Stimulated activated CD4-positive, alpha-beta T cell treated with anti-CD3 and anti-CD28 coated beads, Interleukin-4, amount 100 ng/mL, for 1 hour (primary cell): ENCODE measurements at places on chromosomes 7 and 10.

DNA sequence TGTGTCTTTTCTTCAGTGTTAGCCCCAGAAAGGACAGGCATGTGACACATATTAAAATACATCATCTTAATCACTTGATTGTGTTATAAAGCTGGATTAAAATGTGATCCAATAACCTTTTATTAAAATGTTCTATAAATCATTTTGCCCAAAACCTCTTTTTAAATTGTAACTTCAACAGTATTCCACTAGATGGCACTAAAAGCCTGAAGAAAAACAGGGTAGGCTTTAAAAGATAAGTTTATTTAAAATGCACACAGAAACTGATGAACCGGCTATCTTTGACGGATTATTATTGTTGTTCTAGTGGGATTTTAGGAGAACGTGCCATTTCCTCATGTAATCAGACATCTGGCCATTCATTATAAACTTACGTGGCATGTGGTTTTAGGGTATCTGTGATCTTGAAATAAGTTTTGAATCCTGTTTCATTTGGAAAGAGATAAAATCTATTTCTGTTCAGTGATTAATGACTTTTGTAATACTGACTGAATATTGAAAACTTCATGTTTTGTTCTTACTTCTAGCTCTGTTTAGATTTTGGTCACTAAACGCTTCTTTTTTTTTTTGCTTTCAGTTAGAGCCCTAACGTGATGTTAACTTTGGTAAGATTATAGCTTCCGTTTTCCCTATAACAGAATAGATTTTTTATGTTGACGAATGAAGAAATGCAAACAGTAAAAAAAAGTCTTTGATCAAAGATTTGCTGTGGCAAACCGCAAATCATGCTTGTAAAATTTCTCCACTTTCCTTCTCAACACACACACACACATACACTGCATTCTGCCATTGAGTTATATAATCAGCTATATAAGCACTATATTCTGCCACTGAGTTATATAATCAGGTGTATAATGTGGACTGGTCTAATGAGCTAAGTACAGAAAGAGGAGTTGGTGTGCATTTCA lies 13.6 kb downstream of the VPS50 start:
- DNase-seq = no peak

GRCh38 chr10:60937022-60937421 lies 7.0 kb downstream of the RHOBTB1 start:
- DNase-seq = no peak

DNA sequence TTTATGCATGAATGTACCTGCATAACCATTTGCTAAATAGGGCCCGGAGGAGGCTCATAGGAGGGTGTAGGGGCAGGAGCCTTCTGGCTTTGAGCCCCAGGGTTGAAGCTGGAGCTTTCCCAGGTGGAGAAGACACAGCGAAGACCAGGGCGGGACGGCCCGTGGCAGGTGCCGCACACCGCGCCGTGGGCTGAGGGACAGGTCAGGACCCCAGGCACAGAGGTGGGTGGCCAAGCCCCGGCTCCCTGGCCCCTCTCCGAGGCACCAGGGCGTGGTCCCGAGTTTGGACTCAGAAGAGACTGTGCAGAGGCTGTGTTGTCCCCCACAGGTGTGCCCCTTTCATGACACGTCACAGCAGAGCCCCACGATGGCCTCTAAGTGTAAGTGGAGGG lies 56.5 kb downstream of the PWWP2B start:
- no peak for DNase-seq

GRCh38 chr7:6111041-6111440 lies 79.9 kb downstream of the ANKRD61 start:
- DNase-seq = no peak

DNA sequence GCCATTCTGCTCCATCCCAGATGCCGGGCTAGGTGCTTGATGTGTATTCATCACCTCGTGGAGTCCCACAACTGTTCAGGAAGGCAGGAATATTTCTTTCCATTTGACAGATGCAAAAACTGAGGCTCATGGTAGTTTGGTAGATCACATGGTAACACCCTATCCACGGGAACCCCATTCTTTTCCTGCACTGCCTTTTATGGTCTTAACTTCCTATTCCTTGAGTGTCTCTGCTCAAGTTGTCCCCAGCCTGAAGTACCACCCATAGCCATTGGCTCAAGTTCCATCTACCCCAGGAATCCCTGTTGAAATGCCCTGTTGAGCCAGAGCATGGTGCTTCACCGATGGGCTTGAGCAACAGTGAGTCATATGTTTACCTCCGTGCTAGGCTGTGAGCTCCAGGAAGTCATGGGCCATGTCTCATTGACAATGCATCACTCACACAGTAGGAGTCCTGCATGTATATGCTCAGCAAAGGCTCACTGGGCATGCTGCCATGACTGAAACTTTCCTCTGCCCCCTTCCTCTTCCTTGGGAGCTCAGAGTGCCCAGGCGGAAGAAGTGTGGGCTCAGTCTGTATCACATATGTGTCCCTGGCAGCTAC lies 71.7 kb upstream of the ADAM12 start:
- DNase-seq = no peak

- DNase-seq = no peak
These were observed 53.6 kb upstream of the ZPBP start for GRCh38 chr7:50146692-50147091.

DNA sequence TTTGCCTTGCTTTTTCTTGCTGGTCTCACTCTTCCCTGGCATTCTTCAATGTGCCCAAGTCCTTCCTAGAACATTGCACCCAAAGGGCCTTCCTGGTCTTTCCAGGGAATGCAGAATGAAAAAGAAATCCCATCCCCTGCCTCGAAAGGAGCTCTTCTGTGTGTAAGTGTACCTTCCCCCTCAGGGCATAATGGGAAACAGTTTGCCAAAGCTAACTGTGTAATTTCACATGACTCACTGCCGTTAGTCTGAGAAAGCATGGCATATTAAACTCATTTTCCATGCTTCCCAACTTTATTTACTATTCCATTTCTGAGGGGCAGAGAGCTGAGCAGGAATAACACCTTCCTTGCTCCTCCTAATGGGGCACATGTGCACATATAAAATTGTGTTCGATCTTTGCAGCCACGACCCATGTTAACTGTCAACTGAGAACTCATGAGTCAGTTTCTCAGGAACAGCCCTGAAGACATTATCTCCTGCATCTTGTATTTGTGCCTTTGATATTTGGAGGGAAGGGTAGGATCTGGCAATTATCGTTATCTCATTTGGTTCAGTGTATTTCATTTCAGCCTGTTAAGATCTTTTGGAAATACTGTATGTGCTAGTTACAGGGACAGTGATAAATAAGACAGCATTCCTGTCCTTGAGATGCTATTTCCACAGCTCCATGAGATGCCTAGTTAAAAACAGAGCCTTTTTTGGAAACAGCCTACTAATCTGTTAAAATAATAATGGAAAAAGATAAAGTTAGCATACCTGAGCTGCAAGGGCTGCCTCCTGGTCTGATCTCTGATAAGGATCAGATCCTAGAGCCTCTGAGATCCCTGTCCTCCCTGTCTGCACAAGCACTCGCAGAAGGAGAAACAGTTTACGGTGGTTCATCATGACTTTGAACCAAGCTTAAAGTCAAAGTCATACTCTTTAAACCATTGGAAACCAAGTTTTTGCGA lies 42.3 kb downstream of the IKZF1 start:
- no peak for DNase-seq

DNA sequence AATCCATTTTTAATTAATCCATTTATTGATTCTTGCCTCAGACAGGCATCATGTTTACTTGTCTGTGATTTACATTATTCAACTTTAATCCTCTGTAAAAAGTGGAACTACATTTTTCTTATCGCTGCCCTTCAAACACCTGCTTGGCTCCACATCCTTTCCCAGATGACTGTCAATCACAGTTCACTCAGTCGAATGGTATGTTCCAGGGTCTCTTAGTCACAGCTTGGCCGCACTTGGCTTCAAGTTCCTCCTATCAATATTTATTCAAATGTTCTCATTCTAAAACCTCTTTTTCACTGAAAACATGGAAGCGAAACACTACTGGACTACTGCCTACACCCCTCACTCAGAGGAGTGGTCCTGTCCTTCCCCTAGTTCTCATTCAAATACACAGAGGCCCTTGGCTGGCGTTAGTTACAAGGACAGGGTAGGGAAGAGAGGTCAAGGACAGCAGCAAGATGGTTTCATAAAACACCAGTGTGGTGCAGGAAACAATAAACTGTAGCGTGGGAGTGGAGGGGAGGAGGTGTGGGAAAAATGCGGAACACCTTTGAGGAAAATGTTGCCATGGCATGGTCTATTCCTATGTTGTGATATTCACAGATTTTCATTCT lies 143.2 kb downstream of the USP6NL start:
- no peak for DNase-seq

DNA sequence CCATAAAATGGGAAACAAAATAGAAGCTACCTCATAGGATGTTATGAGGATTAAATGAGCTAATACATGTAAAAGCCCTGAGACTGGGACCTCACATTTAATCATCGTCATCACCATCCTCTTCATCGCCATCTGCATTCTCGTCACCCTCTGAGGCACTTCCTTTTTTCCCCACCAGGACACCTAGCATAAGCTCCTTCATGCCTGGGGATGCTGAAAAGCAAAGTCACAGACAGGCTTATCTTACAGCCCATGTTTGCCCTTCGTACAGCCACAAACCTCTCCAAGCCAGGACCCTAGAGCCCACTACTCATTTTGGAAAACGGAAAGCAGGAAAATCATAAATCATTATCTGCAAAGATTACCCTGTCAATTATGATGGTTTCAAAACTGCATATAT lies 249.6 kb downstream of the GPAM start:
- DNase-seq = no peak

GRCh38 chr7:108222236-108222892 lies 92.2 kb upstream of the LAMB4 start:
- DNase-seq = no peak

GRCh38 chr7:69893906-69894305 lies 295.6 kb downstream of the AUTS2 start:
- DNase-seq = no peak

DNA sequence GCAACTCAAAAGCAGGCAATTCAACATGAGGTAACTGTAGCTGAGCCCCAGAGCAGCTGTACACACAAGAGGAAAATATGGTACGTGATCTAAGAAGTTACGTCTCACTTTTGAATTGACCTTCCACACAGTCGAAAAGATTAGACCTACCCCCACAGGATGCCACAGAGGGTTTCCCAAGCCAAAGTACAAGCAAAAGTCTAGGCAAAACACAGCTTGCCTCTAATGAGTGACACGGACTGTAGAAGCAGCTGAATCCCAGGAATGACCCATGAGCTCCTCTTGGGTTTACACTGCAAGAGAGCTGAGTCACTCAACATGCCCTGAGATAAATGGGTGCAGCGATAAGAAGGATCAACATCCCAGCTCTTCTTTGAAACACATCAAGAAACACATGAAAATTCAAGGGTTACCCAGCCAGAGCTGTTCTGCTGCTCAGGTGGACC lies 9.8 kb downstream of the CREB3L2 start:
- DNase-seq = no peak

GRCh38 chr7:29345590-29345989 lies 151.0 kb downstream of the CHN2 start:
- no peak for DNase-seq

- no peak for DNase-seq
These were observed 244.0 kb downstream of the HGF start for GRCh38 chr7:81525841-81526240.

DNA sequence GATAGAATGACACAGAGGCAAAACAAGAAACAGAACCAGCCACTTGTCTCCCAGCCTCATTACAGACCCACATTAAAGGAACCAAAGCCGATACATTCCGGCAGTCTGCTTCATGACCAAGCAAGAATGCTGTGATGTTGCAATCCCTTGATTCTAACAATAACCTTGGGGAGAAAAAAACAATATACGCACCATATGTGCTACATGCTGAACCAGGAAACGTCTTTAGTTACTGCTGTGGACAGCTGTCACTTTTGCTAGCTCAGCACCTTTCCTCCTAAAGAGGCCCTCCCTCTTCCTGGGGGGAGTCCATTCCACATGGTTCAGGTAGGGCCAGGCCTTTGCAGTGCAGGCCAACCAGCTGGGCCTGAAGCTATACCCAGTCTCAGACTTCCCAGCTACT lies 79.1 kb downstream of the PRTFDC1 start:
- no peak for DNase-seq

- no peak for DNase-seq
These were observed 25.6 kb upstream of the GRID1 start for GRCh38 chr10:86391986-86392722.

GRCh38 chr7:19558527-19558926 lies 150.3 kb downstream of the POLR1F start:
- no peak for DNase-seq

GRCh38 chr10:130392031-130392430 lies 255.8 kb downstream of the GLRX3 start:
- DNase-seq = no peak
